ENCODE measurements at places on chromosomes 12 and 14.

DNA sequence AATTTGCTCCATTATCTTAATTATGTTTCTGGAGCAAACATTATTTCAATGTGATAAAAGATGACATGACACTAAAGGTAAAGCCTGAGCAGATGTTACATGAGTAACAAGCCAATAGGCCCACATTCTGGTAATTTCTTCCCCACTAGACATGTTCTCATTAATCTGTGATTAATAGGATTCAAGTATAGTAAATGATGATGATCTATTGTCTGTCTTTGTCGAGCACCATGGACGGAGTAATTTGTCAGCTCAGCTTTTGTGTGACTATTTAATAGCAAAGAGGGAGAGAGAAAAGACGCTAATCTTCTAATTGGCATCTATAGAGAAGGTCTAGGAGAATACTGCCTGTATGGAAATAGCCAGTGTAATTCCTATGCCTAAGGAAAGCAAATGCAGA lies 62.2 kb upstream of the INSM2 start:
- no peak for DNase-seq

GRCh38 chr14:54711812-54712464 lies 145.0 kb downstream of the SAMD4A start:
- no peak for DNase-seq

GRCh38 chr14:29815016-29815674 lies 112.5 kb downstream of the PRKD1 start:
- DNase-seq: no peak

GRCh38 chr14:67722293-67722692 lies 20.6 kb downstream of the RDH12 start:
- DNase-seq: no peak

DNA sequence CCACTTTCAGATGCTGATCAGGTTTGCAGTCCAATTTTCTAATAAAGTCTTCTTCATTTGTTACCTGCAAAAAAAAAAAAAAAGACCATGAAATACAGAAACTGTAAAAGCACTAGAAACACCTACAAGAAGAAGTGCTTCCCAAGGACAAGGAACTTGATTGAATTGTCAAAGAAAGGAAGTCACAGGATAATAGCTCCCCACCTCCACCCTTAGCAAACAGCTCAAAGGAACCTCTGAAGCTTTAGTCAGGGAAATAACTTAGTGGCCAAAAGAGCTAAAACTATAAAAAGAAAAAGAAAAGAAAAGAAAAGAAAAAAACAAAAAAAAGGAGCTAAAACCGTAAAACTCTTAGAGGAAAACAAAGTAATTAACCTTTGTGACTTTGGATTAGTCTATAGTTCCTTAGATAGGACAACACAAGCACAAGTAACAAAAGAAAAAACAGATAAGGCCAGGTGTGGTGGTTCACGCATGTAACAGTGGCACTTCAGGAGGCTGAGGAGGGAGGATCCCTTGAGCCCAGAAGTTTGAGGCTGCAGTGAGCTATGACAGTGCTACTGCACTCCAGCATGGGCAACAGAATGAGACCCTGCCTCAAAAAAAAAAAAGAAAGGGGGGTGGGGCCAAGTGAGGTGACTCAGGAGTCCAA lies 28.5 kb downstream of the ZFYVE1 start:
- no peak for DNase-seq

DNA sequence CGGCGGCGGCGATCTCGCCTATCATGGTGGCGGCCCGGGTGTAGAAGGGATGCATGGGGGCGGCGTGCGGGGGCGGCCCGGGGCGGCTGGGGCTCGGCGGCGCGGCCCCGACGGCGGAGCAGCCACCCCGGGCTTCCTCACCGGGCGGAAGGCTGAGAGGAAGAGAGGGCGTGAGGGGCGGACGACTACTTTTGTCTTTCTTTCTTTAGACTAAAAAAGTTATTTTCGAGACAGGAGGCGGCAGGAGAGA lies 240 bp downstream of the BTG1 start:
- no peak for DNase-seq

DNA sequence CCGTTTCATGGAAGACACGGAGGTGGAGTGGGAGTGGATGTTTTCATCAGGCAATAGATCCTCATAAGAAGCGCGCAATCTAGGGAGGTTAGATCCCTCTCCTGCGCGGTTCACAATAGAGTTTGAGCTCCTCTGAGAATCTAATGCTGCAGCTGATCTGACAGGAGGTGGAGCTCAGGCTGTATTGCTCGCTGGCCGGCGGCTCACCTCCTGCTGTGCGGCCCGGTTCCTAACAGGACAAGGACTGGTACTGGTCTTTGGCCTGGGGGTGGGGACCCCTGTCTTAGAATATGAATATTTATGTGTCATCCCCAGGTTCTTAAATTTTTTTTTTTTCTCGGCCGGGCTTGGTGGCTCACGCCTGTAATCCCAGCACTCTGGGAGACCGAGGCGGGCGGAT lies 36.7 kb downstream of the PRICKLE1 start:
- no peak for DNase-seq

GRCh38 chr12:54432815-54433164 lies 13.7 kb upstream of the ITGA5 start:
- no peak for DNase-seq

DNA sequence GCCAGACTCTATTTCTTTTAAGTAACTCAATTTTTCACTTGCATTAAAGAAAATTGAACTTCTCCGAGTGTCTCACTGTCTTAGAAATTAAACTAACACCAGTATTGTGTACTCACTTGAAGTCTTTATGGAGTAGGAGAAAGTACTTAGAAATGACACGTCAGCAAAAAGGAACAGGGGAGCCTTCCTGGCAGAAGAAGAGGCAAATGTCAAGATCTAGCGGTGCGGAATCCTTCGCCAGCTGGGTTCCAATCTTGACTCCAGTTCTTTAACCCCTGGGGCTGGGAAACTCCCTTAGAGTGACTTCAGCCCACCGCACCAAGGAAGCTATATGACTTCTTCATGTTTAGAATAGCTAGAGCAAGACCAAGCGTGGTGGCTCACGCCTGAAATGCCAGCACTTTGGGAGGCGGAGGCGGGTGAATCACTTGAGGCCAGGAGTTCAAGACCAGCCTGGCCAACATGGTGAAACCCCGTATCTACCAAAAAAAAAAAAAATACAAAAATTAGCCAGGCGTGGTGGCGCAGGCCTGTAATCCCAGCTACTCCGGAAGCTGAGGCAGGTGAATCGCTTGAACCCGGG lies 34.4 kb downstream of the WBP11 start:
- no peak for DNase-seq
